ENCODE measurements at places on chromosomes 11 and 22.
A peak's percentile ranks its signal among the peaks of the same experiment; 100 is the strongest.

DNA sequence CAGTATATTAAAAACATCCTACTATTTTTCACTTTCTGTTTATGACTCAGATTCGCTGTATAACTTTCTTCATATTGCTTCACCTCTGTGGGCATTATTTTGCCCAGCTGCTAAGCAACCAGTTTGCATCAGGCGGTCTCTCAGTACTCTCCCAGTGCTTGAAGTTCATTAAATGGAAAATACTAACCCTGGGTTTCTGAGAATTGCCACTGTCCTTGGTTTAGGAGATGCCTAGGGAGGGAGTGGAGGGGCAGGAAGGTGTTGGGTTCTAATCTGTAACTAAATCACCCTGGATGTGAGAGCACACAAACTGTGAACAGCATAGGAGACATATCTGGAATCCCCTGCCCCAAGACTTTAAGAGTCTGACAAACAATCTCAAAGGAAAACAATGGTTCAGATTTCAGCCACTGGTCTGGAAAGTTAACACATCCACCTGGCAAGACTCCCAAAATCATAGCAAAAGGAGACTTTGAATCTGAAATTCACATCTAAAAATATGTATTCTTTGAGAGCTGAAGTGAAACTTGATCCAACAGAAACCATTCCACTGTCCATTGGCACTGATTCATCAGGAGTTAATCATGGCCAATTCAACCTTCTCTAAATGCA lies 540.0 kb downstream of the SOX6 start:
- DNase-seq: no peak

GRCh38 chr11:120839846-120840402 lies 184.0 kb upstream of the TBCEL start:
- no peak for DNase-seq

DNA sequence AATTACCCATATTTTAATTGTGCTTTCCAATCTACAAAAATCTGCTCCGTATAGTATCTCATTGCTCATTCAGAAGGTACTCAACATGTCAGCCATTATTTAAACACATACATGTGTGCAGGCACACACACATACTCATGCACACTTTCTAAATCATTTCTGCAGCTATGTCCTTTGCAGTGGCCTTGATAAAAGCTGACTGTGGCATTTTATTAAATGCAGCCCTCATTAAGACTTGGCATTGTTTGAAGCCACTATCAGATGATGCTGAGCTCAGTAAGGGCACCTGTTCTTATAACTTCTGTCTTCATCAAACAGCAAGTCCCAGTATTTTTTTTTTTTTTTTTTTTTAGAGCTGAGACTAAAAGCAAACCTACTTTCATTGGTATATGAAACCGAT lies 1071.9 kb upstream of the CCDC90B start:
- DNase-seq: no peak

GRCh38 chr22:41862530-41863266 lies 29.8 kb downstream of the SREBF2 start:
- no peak for DNase-seq

DNA sequence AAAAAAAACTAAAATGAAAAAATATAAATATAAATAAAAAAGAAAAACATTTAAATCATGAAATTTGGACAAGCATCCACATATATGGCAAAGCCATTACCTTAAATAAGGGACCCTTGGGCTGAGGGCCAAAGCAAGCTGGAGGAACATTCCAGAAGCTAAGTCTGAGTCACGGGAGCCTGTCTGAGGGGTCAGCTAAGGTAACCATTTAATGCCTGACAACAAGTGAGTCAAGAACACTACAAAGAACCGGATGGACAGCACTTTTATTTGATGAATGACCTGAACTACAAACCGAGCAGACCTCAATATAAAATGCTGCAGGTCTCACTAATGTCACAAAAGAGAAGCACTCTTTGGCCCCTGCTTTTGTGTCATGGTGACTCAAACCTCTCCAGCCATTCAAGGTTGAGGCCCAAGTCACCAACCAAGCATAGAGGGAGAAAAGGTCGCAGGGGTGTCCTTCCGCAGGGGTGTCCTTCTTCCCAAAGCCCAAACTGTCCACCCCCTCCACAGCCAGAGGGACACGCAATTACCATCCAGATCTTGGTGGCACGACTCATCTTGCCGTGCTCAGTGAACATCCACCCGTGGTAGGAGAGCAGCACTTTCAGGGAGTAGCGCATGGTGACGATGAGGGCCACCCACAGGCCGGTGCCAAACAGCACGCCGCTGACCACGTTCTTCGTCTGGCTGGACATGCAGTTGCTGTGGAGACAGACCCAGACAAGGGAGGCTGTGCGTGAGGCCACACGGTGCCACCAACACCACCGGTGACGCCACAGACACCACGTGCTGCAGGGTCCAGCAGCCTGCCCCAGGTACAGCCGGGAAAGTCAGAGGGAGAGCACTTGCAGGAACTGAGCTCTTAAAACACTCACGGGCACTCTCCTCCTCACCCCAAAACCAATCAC lies 34.5 kb downstream of the CPT1A start:
- DNase-seq: no peak

GRCh38 chr11:18253233-18253632 lies 4.8 kb upstream of the SAA2 start:
- no peak for DNase-seq

- no peak for DNase-seq
Observed at GRCh38 chr11:37040921-37041320, 442.9 kb upstream of the RAG2 start.

GRCh38 chr11:68838572-68838964 lies 3.1 kb downstream of the CPT1A start:
- DNase-seq: no peak

- DNase-seq: no peak
Observed at GRCh38 chr11:34653031-34653430, 32.1 kb downstream of the EHF start.

GRCh38 chr11:119346605-119347004 lies at the start of gene MFRP:
TSS of gene MFRP (minus strand) at chr11:119346705. CDS start at chr11:119346513, 192 bp downstream.
- no peak for DNase-seq

- no peak for DNase-seq
Observed at GRCh38 chr11:69172674-69173073, 16.9 kb downstream of the SMIM38 start.

DNA sequence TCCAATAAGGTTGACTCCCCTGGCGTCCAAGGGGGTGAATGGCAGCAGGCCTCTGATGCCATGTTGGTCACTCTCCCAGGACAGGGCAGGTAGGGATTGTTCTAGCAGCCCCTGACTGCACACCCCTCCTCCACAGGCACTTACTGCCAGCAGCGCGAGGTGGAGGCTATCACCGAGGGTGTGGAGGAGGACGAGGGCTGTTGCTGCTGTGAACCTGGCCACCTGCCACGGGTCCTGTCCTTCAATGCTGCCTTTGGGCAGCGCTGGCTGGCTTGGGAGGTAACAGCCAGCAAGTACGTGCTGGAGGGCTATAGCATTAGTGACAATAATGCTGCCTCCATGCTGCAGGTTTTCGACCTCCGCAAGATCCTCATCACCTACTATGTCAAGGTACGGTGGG lies 7.7 kb upstream of the SIPA1 start:
- DNase-seq: no peak

- no peak for DNase-seq
Observed at GRCh38 chr11:35014346-35014745, 97.9 kb downstream of the PDHX start.

GRCh38 chr22:19568337-19569275 lies 44.4 kb upstream of the CLDN5 start:
- DNase-seq: no peak

DNA sequence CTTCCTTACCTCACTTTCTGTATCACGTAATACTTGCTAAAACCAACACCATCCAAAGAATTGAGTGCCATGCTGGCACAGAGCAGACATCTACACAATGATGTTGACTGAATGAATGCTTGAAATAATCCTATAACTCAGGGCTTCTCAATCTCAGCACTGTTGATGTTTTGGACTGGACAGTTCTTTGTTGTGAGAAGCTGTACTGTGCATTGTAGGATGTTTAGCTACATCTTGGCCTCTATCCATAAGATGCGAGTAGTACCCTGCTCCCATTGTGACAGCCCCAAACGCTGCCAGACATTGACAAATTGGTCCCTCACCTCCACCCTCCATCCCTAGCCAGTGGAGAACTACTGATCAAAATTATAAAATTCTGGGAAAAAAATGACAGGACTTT lies 153.4 kb downstream of the NAV2 start:
- DNase-seq: no peak

- DNase-seq: peak; percentile 40
Observed at GRCh38 chr11:18329196-18329870, 7.0 kb downstream of the GTF2H1 start.

GRCh38 chr11:123584186-123584585 lies 70.2 kb downstream of the SCN3B start:
- no peak for DNase-seq

- no peak for DNase-seq
Observed at GRCh38 chr11:2549876-2550605, 105.2 kb downstream of the KCNQ1 start.

GRCh38 chr11:10674440-10674855 lies 19.1 kb downstream of the IRAG1 start:
- no peak for DNase-seq

GRCh38 chr22:35376728-35377472 lies 4.0 kb upstream of the HMOX1 start:
- DNase-seq: peak; percentile 92

GRCh38 chr22:45948081-45948648 lies 28.8 kb downstream of the WNT7B start:
- no peak for DNase-seq

DNA sequence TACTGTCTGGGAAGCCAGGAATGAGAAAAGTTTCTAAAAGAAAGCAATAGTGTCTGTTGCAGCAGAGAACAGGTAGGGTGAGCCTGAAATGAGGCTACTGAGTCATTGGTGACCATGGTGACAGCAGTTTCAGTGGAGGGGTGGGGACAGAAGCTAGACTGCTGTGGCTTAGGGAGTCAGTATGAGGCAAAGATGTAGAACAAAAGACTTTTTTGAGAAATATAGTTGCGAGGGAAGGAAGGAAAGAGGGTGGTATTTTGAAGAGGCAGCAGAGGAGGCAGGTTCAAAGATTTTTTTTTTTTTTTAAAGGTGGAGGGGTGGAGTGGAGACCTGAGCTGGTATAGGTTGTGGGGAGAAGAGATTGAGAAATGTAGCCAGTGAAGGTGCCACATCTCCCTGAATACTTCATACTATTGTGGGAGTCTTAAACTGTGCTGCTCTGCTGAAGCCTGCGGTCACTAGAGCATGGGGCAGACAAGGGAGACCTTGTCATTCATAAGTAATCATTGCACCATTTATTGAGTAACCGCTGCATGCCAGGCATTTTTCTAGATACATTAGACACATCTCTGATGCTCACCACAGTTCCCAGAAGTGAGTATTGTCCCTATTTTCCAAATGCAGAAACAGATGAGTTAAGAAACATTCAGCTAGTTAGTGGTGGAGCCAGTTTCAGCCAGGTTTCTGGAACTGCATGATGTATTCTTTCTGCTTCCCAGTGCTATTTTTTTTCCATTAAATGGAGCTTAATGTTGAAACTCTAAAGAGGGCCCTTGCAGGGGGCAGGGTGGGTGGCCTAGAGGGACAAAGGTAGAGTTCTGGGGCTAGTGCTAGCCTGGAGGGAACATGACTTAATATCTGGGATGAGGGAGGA lies 49.9 kb downstream of the STIM1 start:
- peak; percentile 64 for DNase-seq

GRCh38 chr11:13042873-13043342 lies 33.8 kb downstream of the RASSF10 start:
- no peak for DNase-seq

- DNase-seq: no peak
Observed at GRCh38 chr11:128397362-128397761, 190.0 kb downstream of the ETS1 start.

GRCh38 chr22:16866167-16866566 lies 41.0 kb upstream of the XKR3 start:
- DNase-seq: no peak

Data from NCI-H460 (cell line).